DMS53 (cell line): ENCODE measurements at places on chromosomes 16 and 17.
A peak's percentile ranks its signal among the peaks of the same experiment; 100 is the strongest.

DNA sequence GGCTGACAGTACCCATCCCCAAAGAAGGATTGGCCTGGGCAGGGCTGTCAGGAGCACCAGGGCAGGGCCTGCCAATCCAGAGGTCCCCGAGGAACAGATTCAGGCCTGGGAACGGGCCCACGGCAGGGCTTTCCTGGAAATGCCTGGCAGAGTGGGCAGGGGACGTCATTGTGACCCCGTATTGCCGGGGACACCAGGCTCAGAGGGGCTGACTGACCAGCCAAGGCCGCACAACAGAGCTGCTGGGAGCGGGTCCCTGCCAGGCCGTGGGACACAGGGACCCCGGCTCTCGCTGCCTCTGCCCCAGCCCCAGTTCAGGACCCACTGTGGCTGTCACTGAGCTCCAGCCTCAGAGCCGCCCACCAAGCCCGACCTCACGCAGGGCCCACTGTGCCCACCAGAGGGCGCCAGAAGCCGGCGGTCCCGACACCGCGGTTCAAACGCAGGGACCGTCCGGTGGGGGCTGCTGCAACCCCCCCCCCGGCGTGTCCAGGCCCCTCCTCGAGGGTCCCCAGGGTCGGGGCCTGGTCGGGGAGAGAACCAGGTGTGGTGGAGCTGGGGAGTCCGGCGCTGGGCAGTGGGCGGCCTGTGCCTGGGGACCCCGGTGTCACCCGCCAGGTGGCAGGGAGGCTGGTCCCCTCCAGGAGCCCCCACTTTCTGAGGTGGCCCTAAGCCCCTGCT is 15.2 kb upstream of the SSTR5 start:
- no peak for DNase-seq

DNA sequence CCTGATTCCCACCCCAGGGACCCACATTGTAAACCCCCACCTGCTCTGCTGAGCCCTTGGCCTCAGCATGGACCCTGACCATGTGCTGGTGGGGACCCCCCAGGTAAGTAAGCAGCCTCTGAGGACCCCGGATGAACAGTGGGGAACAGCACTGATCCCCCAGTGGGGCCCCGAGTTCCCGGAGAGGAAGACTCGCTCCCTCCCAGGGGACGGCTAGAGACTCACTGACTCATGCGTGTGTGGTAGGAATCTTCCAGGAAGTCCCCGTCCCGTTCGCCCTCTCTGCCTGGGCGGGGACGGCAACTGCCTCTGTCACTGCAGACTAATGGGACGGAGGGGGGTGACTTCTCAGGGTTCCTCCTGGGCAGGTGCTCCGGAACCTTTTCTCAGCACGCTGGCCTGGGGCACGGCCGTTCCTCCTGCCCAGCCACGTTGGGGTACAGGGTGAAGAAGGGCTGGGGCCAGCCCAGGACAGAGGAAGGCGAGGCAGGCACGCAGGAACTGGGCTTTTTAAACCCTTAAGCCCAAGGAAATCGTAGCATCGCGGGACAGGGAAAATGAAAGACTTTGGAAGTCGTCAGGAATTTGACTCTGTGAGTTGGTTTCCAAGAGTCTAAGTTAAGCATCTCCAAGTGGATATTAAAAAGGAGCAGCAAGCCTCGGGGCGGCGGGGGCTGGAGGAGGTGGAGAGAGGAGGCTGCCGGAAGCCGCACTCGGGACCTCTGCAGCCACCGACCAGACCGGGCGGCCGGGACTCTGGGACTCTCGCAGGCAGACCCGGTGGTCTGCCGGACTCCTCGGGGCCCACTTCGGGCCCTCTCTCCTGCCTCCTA is 178.7 kb downstream of the SEC14L1 start:
- no peak for DNase-seq

DNA sequence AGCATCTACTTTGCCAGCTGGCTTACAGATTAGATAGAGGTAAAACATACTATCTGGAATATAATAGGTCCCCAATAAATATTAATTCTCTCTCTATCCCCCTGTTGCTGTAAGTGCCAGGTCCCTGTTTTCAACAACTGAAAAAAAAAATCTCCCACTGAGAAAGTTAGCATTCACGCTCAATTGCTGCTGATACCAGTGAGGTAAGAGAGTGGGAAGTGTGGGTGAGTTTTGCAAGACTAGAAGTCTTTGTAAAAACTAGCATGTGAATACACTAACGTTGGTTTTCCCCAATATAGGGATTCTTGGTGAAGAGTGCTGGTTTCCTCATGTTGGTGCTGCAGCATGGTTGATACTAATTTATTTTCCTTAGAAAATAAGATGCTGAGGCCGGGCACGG is 11.7 kb upstream of the TAOK1 start:
- DNase-seq = no peak

DNA sequence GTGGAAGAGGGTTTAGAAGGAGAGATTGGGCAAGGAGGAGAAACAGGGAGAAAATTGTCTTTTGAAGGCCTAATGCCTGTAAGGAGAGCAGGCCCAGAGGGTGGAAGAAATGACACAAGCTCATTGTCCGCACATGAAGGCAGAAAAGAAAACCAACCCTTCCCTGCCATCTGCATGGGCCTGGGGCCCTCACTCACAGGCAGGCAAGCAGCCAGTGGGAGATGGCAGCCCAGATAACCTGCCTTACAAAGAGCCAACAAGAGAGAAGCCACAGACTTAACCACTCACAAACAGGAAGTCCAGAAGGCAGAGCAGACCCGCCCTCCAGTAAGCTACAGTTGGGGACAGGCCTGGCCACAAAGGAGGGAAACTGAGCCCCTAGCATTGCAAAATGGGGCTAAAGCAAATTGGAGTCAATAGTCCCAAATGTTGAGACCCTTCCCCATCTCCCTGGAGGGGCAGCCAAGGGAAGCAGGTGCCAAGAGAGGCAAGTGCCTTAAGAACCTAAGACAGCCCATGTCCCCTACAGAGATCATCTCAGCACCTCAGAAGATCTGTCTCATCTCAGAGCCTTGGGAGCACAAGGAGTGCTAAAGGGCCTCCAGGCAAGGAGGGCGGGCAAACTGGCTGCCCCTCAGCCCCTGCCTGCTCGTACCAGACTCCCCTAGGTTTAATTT is 7.3 kb upstream of the TSPOAP1 start:
- peak; percentile 11 for DNase-seq

DNA sequence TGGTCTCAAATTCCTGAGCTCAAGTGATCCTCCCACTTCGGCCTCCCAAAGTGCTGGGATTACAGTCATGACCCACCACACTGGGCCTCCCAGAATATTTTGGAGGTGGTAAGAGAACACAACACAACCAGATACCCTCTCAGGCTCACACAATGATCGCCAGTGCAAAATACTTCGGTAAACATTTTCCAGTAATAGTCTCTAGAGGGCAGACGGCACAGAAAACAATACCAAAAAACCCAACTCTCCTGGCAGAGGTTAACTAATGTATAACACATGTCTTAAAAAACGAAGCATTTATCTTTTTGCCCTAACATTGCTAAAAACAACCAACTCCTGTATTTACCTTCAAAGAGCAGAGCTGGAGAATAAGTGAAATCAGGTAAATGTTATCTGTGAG is 10.5 kb downstream of the NUFIP2 start:
- no peak for DNase-seq

DNA sequence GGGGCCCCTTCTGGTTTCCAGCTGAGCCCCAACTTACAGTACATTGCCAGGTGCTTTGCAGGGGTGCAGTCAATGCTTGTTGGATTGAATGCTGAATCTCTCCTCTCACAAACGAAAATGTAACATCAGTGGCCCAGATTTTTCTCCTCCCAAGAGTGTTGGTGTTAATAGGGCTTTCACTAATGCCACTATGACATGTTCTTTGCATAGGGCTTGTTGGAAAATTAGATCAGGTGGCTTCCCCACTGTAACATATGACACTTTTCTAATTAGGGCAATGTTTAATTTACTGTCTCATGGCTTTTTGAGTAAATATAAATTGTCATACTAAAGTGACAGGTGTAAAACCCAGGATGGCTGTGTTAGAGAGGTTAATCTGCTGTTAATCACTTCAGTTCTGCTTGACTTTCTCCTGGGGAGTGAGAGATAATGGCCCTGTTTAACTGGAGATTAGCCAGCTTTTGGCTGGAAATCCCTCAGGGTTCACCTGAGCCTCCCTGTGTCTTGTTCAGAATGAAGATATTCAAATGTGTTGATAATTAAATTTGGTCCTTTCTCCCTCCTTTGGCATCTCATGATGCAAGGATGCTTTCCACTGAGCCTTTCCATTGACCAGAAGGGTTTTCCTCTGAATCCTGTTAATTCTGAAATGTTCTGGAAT is 502.3 kb downstream of the RBFOX1 start:
- no peak for DNase-seq
